ENCODE measurements at places on chromosomes 7 and 10.

DNA sequence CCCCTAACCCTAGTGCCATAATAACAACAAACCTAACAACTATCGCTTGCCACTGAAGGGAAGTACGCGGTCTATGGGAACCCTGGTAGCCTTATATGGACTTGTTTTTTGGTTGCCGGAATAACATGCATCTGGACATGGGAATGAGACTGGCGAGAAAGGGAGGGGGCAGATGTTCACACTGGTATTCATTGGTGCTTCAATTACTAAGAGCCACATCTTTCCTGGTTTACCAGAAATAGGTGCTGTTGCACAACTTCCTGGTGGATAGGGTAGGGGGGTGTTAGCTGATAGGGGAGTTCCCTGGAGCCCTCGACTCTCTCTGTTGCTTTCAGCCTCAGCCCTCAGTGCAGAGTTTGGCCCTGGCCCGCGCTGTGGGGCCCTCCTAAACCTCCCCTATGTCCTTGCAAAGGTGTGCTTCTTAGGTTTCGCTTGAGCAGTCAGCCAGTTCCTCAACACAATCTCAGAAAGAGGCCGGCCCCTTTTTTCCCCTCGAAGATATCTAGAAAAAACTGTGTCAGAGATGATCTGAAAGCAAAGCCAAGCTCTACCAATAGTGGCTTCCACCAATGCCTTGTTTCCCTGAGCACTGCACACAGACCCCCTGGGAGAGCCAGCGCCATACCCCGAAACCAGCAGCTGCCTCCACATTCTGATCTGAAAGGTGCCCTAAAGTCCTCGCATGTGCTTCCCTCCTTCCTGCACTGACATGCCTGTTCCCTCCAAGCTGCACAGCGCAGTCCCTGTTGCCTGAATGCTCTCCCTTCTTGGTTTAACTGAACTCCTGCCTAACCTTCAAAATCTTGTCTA lies 13.5 kb downstream of the TBXAS1 start:
- no peak for DNase-seq

GRCh38 chr7:89503281-89503680 lies 651.0 kb upstream of the STEAP1 start:
- no peak for DNase-seq

DNA sequence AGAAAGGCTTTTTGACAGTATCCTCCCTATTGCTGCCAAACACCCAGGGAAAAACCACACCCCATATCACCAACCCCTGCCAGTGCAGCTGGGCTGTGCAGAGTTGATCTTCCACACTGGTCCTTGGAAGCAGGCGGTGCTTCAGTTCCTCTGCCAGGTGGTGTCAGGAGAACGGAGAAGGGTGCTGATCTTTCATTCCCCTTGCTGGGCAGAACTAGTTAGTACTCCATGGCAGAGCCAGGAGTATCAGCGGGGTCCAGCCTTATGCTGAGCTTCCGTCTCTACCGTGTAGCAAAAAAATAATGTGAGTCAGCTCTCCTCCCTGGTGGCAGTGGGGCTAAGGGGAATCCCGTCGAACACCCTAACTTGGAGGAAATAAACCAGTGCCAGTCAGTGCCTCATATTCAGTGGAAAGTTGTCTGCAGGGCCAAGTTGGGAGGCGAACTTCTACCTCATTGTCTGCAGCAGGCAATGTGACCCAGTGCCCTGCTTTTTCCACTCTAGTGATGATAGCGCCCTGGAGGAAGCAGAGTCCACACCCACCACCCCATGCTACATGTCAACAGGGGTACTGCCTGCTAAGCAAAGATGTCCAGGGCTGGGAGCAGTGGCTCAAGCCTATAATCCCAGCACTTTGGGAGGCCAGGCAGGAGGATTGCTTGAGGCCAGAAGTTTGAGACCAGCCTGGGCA lies 175.4 kb downstream of the AUTS2 start:
- no peak for DNase-seq

- DNase-seq: no peak
Measured at GRCh38 chr10:11208908-11209829, 191.5 kb downstream of the CELF2 start.

DNA sequence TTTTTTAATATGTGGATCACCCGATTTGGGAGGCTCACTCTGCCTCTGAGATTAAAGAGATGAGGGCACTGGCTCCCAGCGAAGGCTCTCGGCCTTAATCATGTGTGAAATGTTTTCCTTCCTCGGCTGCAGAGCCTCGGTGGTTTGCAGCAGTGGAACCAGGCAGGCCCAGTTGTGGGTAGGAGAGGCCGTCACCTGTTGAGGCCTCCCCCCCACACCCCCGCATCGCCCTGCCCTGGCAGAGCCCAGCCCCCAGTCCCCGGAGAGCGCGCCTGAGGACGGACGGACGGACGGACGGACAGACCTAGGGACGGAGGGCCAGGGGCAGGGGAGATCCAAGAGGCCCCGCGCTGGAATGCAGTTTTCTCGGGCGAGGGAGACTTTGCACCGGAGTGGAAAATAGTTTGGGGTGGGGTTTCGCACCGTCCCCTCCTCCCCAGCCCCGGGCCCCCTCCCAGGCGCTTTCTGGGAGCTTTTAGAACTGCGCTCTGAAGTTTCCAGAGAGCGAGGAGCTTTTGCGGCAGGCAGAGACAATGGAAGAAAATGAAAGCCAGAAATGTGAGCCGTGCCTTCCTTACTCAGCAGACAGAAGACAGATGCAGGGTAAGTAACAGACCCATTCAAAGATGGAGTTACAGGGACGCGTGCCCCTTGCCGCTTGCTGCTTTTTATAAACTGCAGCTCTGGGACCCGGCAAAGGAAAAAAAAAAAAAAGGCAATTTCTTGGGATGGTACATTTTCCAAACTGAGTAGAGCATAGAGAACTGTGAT lies at the start of gene KIAA1217:
Gene KIAA1217 (plus strand): TSS at position 478 of the 771 bp plus-strand sequence. CDS start 56 bp downstream, at position 534.
- DNase-seq: no peak

- no peak for DNase-seq
Measured at GRCh38 chr7:151687523-151688235, 168.0 kb upstream of the RHEB start.

Measured in stimulated activated CD8-positive, alpha-beta memory T cell treated with anti-CD3 and anti-CD28 coated beads, Interleukin-15, amount 100 ng/mL, for 48 hours (primary cell).